ENCODE measurements at places on chromosomes 12 and 14. TPM values are rescaled to one million over a fixed set of nuclear protein-coding genes. Genes with fewer than 3 reads are reported as not detected.

Gene KLRK1
- total RNA-seq = under 0.01 TPM

Gene GPR132
- total RNA-seq = 13.5 TPM

Gene KLRC4
- not detected for total RNA-seq

Gene KRT74
- not detected for total RNA-seq

Gene COX8C
- not detected for total RNA-seq

Gene NOXRED1
- total RNA-seq = 0.27 TPM

Gene KLHL33
- total RNA-seq = 0.27 TPM

Gene TSPAN31
- total RNA-seq = 41.7 TPM

Gene CYP46A1
- total RNA-seq = not detected

Gene ACRBP
- total RNA-seq = 15.9 TPM

Gene CAPZA3
- total RNA-seq = not detected

Gene PLEKHD1
- total RNA-seq = under 0.01 TPM

Gene CEBPE
- total RNA-seq = 0.81 TPM

Gene PXMP2
- 21.0 TPM for total RNA-seq

Data from hematopoietic multipotent progenitor cell (in vitro differentiated cells).